H7 (cell line): ENCODE measurements at places on chromosomes 6 and 20. TPM values are rescaled to one million over a fixed set of nuclear protein-coding genes. Genes with fewer than 3 reads are reported as not detected.

Gene C6orf163
- 0.87 and 1.3 TPM in 2 replicates for total RNA-seq

Gene CGA
- not detected in 2 replicates for total RNA-seq

Gene ERMARD
- total RNA-seq: 13.4 and 22.9 TPM in 2 replicates

Gene TOX2
- total RNA-seq: 1.6 and 2.1 TPM in 2 replicates

Gene IL17F
- total RNA-seq: not detected in 2 replicates

Gene CCN2
- total RNA-seq: 5.8 and 8.3 TPM in 2 replicates

Gene SRMS
- total RNA-seq: 0.21 and 0.33 TPM in 2 replicates

Gene MDC1
- 25.5 and 29.1 TPM in 2 replicates for total RNA-seq

Gene OOEP
- not detected in 2 replicates for total RNA-seq

- DNase-seq: peak; percentile 61
These were observed 72.3 kb downstream of the MRPL14 start for GRCh38 chr6:44054721-44055559.

DNA sequence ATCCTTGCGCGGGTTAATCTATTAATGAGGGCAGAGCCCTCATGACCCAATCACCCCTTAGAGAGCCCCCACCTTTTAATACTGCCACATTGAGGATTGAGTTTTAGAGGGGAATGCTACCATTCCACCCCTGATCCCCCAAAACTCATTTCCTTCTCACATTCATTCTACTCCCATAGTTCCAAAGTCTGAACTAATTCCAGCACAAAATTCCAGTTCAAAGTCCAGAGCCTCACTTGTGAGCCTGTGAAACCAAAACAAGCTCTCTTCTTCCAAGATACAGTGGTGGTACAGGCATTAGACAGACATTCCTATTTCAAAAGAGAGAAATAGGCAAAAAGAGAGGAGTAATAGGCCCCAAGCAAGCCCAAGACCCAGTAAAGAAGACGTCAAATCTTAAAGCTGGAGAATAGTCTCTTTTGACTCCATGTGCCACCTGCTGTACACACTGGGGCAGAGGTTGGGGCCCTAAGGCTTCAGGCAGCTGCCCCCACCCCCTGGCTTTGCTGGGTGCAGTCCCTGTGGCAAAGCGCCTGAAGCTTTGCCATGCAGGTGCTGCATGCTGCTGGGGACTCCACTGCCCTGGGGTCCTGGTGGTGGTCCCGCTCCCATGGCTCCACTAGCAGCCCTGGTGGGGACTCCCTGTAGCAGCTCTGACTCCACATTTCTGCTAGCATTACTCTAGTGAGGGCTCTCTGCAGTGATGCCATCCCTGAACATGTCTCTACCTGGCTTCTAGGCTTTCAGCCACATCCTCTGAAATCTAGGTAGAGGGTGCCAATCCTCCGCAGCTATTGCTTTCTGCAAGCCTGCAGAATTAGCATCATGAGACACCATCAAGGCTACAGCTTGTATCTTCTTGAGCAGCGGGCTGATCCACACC is 41.3 kb downstream of the RSPH3 start:
- no peak for DNase-seq

GRCh38 chr6:108737594-108738546 is 110.4 kb upstream of the ARMC2 start:
- DNase-seq: no peak

- DNase-seq: no peak
These were observed 31.3 kb downstream of the RAB22A start for GRCh38 chr20:58340853-58341252.

GRCh38 chr6:111187874-111188273 is 100.6 kb downstream of the SLC16A10 start:
- DNase-seq: no peak

- DNase-seq: no peak
These were observed 15.9 kb downstream of the BCAS1 start for GRCh38 chr20:54054516-54054915.

DNA sequence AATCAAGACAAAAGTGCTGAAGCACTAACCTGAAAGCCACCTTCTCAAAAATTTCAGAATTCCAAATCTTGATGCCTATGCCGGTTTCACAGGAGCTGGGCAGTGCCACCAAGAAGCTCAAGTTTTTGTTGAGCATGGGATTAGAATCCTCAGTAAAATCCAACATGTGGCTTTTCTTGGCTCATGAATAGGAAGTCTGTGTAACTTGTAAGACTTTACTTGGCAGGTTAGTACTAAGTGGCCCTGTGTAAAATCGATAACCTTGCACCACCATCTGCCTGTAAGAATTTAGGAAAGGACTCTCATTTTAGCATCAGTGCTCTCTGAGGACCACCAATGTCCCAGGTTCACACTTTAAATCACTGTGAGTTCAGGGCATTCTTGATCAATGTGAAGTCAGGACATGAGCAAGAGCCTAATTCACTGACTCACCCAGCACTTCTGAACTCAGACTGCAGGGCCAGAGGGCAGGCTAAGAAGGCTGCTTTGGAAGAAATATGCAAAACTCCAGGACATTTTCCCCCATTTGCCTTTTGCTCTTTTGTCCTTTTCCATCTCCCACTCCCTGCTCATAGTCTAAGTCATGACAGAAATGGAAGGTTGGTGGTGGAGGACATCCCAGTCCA is 113.2 kb downstream of the EDN1 start:
- DNase-seq: no peak

GRCh38 chr6:17983730-17984129 is 3.7 kb downstream of the KIF13A start:
- no peak for DNase-seq

DNA sequence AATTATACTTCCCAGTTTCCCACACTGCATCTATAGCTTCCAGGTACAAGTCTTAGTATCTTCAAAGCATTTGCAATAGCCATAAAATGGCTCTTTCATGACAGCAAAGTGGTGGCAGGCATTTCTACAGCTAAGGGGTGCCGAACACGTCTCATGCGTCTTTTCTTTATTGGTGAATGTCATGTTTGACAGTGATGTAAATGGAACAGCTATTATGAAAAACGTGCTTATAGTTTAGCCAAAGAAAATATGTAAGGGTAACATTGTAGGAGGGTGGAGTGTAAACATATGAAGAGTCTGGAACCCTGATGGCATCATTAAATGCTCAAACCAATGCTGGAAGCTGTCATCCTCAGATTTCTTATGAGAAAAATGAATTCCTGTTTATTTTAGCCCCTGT is 37.9 kb downstream of the COL11A2 start:
- DNase-seq: no peak

- DNase-seq: no peak
These were observed 109.6 kb downstream of the MANEA start for GRCh38 chr6:95686895-95687294.

DNA sequence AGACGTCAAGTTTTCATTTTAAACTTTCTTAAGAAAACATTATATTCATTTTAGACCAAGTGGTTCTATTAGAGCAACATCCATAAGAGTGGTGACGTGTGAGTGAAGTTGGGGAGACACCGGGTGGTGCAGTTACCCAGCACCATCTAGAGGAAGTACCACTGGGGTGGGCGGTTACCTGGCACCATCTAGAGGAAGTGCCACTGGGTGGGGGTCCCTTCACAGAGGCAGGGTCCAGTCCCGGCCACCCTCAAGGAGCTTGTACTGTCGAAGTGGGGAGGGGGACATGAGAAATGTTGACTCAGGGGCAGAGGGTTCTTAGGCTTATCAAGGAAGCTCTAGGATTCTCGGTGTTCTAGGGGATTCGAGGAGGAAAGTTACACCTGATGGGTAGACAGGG is 26.2 kb downstream of the PHACTR3 start:
- DNase-seq: no peak

- DNase-seq: peak; percentile 44
These were observed 125.7 kb upstream of the HDAC2 start for GRCh38 chr6:114096561-114097172.

- DNase-seq: no peak
These were observed 330.1 kb downstream of the RIMS1 start for GRCh38 chr6:72216222-72217068.

DNA sequence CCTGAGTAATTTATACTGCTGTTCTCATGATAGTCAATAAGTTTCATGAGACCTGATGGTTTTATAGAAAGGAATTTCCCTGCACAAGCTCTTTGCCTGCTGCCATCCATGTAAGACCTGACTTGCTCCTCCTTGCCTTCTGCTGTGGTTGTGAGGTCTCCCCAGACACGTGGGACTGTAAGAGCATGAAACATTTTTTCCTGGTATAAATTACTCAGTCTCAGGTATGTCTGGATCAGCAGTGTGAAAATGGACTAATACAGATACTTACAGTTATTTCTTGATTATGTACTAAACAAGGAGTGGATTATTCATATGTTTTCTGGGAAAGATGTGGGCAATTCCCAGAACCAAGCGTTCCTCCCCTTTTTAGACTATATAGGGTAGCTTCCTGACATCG is 1.9 kb upstream of the TRIM38 start:
- no peak for DNase-seq
